NCI-H524 (cell line): ENCODE measurements at places on chromosomes 13 and 19.

- DNase-seq = no peak
These were observed 28.4 kb upstream of the ENOX1 start for GRCh38 chr13:43815204-43815603.

DNA sequence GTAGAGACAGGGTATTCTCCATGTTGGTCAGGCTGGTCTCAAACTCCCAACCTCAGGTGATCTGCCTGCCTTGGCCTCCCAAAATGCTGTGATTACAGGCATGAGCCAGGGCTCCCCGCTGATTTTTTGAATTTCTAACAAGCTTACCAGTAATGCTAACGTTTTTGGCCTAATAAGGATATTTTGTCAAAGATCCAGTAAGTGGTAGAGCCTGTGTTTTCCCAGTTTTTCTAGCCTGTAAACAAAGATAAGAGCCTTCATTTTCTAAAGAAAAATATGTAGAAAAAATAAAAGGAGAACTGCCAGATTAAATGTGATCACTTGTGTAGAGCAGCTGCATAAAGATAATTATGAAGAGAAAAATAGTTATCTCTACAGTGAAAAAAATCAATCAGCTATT is 37.7 kb downstream of the ZNF93 start:
- DNase-seq = no peak

GRCh38 chr13:48400850-48401291 is 12.0 kb downstream of the LPAR6 start:
- DNase-seq = no peak

GRCh38 chr19:32022044-32022640 is 323.3 kb upstream of the ZNF507 start:
- DNase-seq = no peak

GRCh38 chr19:52941941-52942385 is 18.7 kb upstream of the ZNF888 start:
- DNase-seq = no peak

GRCh38 chr13:98761986-98762616 is 9.6 kb upstream of the SLC15A1 start:
- DNase-seq = no peak

- no peak for DNase-seq
These were observed 384.2 kb upstream of the ZNF507 start for GRCh38 chr19:31961191-31961590.
